Effector memory CD8-positive, alpha-beta T cell (primary cell): ENCODE measurements at places on chromosomes 1 and 21.

- H3K27ac ChIP-seq = no peak overlapping the region
- no peak for DNase-seq
- peaks cover 4% of the 10 kb centered on the region for H3K4me1 ChIP-seq
Measured at GRCh38 chr1:214506972-214507431, 44.4 kb downstream of the PTPN14 start.

- no peak for DNase-seq
- no peak overlapping the region for H3K27ac ChIP-seq
- H3K4me3 ChIP-seq = no peak overlapping the region
Measured at GRCh38 chr21:45035477-45035848, 38.9 kb upstream of the ADARB1 start.

DNA sequence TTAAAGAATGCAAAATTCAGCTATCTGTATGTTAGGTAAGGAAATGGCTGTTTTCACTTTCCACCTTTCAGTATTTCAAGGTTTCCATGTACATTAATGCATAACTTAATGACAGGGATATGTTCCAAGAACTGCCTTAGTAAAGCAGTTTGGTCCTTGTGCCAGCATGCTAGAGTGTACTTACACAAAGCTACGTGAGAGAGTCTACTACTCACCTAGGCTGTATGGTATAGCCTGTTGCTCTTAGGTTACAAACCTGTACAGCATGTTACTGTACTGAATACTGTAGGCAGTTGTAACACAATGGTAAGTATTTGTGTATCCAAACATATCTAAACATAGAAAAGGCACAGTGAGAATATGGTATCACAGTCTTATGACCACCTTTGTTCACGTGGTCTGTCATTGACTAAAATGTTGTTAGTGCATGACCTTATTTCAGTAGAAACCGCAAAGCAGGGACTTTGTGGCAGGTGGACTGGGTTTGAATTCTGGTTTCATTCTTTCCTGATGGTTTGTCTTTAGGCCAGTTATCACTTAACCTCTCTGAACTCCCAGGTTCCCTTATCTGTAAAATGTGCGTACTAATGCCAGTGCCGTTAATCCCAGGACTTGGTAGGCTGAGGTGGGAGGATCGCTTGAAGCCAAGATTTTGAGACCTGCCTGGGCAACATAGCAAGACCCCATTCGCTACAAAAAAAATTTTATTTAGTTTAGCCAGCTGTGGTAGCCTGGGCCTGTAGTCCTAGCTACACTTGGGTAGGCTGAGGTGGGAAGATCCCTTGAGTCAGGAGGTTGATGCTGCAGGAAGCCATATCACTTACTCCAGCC lies 4.9 kb downstream of the SMYD2 start:
- no peak for DNase-seq
- peaks cover 33% of the 10 kb centered on the region for H3K4me1 ChIP-seq
- H3K27ac ChIP-seq = no peak overlapping the region
- no peak overlapping the region for H3K4me3 ChIP-seq

DNA sequence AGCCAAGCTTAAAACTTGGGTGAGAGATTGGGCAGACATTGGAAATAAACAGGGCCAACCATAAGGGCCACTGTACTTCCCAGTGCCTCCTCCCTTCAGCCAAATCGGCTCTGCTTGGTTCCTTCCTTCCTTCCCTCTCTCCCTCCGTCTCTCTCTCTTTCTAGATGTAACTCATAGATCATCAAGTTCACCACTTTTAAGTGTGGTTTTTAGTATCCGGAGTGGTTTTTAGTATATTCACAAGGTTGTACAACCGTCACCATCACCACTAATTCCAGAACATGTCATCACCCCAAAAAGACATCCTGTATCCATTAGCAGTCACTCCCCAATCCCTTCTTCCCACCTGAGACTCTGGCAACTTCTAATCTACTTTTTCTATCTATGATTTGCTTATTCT lies 51.0 kb downstream of the MYSM1 start:
- peaks cover 18% of the 10 kb centered on the region for H3K4me1 ChIP-seq
- no peaks in the 10 kb centered on the region for H3K27me3 ChIP-seq
- H3K4me3 ChIP-seq = no peak overlapping the region

- no peaks in the 10 kb centered on the region for H3K36me3 ChIP-seq
- no peak overlapping the region for H3K4me3 ChIP-seq
- no peaks in the 10 kb centered on the region for H3K4me1 ChIP-seq
- H3K27ac ChIP-seq = no peak overlapping the region
- DNase-seq = no peak
Measured at GRCh38 chr21:19322360-19322759, 918.8 kb upstream of the TMPRSS15 start.

- H3K36me3 ChIP-seq = no peaks in the 10 kb centered on the region
- DNase-seq = no peak
- peaks cover 32% of the 10 kb centered on the region for H3K27me3 ChIP-seq
- no peak overlapping the region for H3K4me3 ChIP-seq
- no peak overlapping the region for H3K27ac ChIP-seq
- H3K4me1 ChIP-seq = no peaks in the 10 kb centered on the region
Measured at GRCh38 chr21:44836666-44837471, 19.0 kb upstream of the SUMO3 start.

DNA sequence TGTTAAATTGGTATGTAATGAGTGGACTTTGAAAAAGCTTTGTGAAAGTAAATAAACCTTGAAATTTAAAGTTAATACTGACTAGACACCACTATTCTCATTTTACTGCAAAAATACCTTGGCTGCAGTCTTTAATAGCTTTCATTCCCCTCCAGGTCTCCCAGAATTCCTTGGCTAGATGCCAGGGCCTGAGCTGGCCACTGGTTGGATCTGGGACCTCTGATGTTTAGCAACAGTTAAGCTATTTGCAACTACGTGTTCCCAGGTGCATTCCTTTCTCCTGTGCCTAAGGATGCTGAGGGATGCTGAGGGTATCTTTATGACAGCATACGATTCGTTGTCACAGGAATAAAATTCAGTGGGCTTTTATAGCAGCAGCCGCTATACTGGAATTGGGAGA lies 938.7 kb downstream of the TTLL7 start:
- H3K27ac ChIP-seq = no peak overlapping the region
- no peaks in the 10 kb centered on the region for H3K27me3 ChIP-seq
- no peak for DNase-seq
- peaks cover 4% of the 10 kb centered on the region for H3K4me1 ChIP-seq
- H3K4me3 ChIP-seq = no peak overlapping the region

DNA sequence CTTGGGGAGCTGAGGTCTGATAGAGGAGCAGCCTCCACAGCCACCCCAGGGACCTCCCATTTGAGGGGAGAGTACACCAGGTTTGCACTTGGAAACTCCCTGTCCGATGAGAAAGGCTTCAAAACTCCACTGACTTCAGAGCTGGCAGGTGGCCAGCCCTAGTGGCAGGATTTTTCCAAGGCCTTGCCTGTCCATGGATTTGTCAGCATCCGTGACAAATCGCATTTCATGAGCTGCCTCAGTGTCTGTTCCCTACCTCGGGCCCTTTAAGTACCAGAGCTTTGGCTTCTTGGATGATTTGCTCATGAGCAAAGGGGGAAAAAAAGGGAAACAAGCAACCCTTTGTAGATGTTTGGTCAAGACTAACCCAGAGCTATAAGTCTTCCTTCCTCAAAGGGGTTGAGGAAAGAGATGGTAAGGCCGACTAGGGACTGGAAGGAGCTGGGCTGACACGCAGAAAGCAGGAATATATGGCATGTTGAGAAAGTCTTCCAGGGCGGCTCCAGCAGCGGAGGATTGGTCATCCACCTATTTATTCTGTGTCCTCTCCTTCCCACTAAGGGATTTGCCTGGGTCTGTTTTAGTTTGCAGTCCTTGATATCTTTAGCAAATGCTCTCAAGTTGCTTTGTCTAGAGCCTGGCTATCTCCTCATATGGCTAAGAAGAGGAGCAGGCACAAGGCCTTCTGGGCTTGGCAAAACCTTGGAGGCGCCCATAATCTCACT lies 2.7 kb upstream of the HSPG2 start:
- peaks cover 33% of the 10 kb centered on the region for H3K27me3 ChIP-seq
- H3K27ac ChIP-seq = no peak overlapping the region
- H3K36me3 ChIP-seq = no peaks in the 10 kb centered on the region
- peaks cover 8% of the 10 kb centered on the region for H3K4me1 ChIP-seq
- H3K4me3 ChIP-seq = no peak overlapping the region

GRCh38 chr1:41612953-41613352 lies 128.5 kb upstream of the EDN2 start:
- no peak overlapping the region for H3K27ac ChIP-seq
- no peak for DNase-seq
- H3K36me3 ChIP-seq = no peaks in the 10 kb centered on the region

- no peak for DNase-seq
- peak overlapping the region; percentile 97 for H3K27ac ChIP-seq
- H3K27me3 ChIP-seq = no peaks in the 10 kb centered on the region
- peaks cover 74% of the 10 kb centered on the region for H3K4me1 ChIP-seq
Measured at GRCh38 chr1:203324105-203325025, 19.0 kb downstream of the BTG2 start.

DNA sequence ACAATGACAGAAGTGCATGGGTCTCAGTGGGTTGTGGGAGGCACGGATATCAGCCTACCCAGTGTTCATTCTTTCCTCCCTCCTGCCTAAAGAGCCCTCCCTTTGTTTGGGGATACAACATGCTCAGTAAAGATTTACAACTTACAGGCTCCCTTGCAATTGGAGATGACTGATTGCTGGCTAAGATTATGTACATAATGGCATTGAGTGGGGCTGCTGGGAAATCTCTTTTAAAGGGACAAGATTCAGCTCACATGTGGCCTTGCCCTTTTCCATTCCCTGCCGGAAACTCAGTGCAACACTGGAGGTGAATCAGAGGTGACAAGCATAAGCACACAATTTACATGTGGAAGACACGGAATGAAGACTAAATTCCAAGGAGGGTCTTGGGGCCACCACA lies 83.7 kb upstream of the CHRM3 start:
- no peaks in the 10 kb centered on the region for H3K4me1 ChIP-seq
- H3K4me3 ChIP-seq = no peak overlapping the region
- H3K27me3 ChIP-seq = no peaks in the 10 kb centered on the region
- H3K36me3 ChIP-seq = no peaks in the 10 kb centered on the region
- DNase-seq = no peak
- H3K27ac ChIP-seq = no peak overlapping the region

DNA sequence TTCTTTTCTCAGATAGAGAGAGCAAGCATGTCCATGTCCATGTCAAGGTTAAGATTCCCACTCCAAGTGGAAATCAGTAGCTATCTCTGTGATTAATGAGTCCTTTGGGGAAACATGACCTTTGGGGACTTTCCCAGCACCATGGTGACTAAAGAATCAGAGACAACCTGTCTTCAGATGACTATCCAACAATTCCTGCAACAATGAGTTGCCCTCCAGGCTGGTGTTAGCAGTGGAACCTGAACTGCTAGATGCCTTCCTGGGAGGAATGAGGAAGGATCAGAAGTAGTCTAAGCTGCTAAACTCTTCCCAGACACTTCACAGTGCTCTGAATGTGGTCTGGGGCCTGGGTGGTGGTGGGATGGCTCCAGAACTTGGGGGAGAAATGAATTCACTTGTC lies 6.5 kb downstream of the S100A9 start:
- peaks cover 58% of the 10 kb centered on the region for H3K27me3 ChIP-seq
- H3K36me3 ChIP-seq = no peaks in the 10 kb centered on the region
- peaks cover 3% of the 10 kb centered on the region for H3K4me1 ChIP-seq

GRCh38 chr1:236734141-236734765 lies 48.0 kb downstream of the ACTN2 start:
- H3K4me1 ChIP-seq = no peaks in the 10 kb centered on the region
- peaks cover 51% of the 10 kb centered on the region for H3K27me3 ChIP-seq
- DNase-seq = no peak

DNA sequence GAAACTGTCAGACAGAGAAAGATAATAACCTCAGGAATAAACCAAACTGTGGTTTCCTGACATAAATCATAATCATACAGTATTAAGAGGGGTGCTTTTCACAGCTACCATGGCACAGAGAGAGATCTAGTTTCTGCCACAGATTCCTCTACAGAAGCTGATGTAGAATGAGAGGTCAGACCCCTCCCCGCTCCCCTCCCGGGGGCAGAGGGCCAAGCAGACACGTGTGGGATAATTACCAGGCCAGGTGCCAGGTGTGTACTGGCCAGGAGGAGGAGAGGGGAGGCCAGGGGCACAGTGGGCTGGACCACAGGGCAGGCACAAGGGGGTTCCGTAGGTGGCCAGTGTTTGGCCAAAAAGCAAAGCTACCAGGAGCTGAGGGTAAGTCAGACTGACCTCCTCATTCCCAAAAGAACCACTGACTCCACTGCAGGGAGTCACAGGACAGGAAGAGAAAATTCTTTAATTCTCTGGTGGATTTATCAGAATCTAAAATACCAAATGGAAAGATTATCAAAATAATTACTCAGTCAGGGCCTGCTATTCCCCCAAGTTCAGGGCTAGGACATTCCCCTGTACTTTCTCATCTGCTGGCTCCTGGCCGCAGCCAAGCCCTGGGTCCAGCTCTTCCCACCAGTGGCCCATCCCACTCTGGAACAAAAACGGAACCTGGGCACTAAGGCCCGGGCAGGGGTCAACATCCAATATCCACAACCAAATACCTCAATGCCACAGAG lies 30.0 kb downstream of the C2CD2 start:
- no peaks in the 10 kb centered on the region for H3K27me3 ChIP-seq
- no peaks in the 10 kb centered on the region for H3K36me3 ChIP-seq

DNA sequence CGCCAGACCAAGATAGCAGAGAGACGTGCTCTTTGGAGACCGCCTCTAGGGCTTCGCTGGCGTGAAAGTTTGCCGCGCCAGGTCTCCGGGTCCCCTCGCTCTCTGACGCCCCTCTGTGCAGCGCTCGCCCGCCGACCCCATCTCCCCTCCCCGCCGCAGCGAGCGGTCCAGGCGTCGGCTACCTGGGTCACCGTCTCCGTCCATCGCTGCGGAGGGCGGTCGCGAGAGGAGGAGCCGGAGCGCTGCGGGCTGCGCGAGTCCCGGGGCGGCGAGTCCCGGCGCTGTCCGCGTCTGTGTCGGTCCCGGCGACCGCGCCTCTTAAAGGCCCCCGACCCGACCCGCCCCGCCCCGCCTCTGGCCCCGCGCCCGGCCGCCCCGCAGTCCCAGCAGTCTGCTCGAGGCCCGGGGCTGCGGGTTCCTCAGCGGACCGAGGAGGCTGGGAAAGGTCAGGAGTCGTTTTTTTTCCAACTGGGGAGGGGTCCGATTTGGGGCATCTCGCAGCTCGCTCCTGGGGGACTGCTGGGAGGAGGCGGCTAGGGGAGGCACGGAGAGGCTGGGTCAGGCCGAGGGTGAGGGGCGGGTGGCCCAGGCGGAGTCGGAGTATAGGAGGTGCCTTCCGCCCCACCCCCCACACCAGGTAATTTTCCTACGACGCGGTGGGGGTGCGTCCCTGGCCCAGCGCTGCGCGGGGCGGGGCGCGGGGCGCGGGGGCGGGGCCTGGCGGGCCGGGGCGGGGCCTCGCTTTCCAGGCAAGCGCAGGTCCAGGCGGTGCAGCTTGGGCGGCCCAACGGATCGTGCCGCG lies at the start of the genes FBXO2 and FBXO44:
FBXO2 (minus strand) TSS at position 293 of the 802 bp plus-strand sequence; CDS start at position 204, 89 bp downstream.
FBXO44 (plus strand) TSS at position 741 of the 802 bp plus-strand sequence. CDS start 959 bp downstream, outside the sequence.
- DNase-seq = peak; percentile 24
- peaks cover 23% of the 10 kb centered on the region for H3K36me3 ChIP-seq
- H3K27me3 ChIP-seq = no peaks in the 10 kb centered on the region
- H3K4me3 ChIP-seq = peak within 1 kb of the TSS; percentile 71
- no peak within 1 kb of the TSS for H3K27ac ChIP-seq

GRCh38 chr1:157949074-157949354 lies 44.4 kb upstream of the KIRREL1 start:
- H3K36me3 ChIP-seq = no peaks in the 10 kb centered on the region
- DNase-seq = no peak
- H3K4me1 ChIP-seq = no peaks in the 10 kb centered on the region
- H3K27ac ChIP-seq = no peak overlapping the region

- DNase-seq = no peak
- peak overlapping the region; percentile 96 for H3K27ac ChIP-seq
- peaks cover 42% of the 10 kb centered on the region for H3K36me3 ChIP-seq
Measured at GRCh38 chr1:225847610-225848009, 34.6 kb downstream of the TMEM63A start.
